ENCODE measurements at places on chromosomes 13 and 19. TPM values are rescaled to one million over a fixed set of nuclear protein-coding genes. Genes with fewer than 3 reads are reported as not detected.
A peak's percentile ranks its signal among the peaks of the same experiment; 100 is the strongest.

- DNase-seq, result peak; percentile 65
Observed at GRCh38 chr13:114068656-114069318, 63.6 kb downstream of the RASA3 start.

DNA sequence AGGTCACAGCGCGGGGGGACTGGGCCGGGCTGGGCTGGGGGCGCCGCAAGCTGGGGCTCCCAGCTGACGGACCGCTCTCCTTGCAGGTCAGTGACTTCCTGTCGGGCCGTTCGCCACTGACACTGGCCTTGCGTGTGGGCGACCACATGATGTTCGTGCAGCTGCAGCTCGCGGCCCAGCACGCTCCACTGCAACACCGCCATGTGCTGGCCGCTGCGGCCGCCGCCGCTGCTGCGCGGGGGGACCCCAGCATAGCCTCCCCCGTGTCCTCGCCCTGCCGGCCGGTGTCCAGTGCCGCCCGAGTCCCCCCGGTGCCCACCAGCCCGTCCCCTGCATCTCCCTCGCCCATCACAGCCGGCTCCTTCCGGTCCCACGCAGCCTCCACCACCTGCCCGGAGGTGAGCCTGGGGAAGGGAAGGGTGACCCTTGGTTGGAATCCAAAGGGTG lies 5.7 kb downstream of the MIDN start:
- DNase-seq, result peak; percentile 82

The ARHGAP33 gene
- total RNA-seq, result 5.0 TPM

DNA sequence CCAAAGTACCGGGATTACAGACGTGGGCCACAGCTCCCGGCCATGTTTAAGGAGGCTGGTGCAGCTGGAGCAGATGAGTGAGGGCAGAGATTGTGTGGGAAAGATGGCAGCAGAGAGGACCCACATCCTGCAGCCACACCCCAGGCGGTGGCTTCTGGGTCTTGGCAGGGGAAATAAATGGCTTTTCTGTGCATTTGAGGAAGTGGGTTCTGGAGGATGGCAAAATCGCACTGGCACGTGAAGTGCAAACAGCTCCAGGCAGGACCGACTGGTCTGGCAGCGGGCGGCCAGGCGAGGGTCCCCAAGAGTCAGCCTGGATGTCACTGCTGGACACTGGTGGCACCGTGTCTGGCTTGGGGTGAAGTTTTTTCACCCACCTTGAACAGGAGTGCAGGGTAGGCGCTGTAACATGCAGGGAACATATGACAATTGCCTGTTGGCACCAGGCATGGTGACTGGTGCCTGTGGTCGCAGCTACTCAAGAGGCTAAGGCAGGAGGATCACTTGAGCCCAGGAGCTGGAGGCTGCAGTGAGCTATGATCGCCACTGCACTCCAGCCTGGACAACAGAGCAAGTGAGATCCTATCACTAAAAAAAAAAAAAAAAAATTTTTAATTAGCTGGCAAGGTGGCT lies 8.4 kb downstream of the B3GNT3 start:
- peak; percentile 24 for DNase-seq

The KIR2DL4 gene
- total RNA-seq, result not detected

The EID2 gene
- 17.1 TPM for total RNA-seq

The RNASEH2A gene
- 99.1 TPM for total RNA-seq

The COL4A2 gene
- total RNA-seq, result 212 TPM

DNA sequence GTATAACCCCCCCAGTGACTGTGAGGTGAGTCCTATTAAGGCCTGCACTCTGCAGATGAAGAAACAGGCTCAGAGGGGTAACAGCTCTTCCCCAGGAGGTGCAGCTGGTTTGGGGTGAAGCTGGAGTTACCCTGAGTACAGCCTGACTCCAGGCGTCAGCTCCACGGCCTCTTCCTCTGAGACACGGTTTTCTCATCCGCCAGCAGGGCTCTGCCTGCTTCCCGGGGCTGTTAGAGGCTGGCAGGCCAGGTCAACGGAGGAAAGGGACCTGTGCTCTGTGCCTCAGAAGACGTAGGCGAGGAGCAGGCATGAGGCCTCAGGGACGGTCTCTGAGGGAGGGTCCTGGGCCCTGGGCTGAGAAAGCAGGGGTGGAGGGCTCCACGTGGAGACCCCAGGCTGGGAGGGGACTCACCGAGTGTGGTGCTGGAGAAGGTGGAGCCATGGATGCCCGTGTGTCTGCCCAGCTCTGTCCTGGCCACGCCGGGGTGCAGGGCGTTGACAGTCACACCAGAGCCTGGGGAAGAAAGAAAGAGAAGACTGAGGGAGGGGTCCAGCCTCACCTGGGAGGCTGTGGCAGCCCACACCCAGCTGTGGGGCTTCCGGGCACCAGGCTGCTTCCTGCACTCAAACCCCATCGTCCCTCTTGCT lies 9.0 kb upstream of the GP6 start:
- no peak for DNase-seq

The MISP3 gene
- total RNA-seq, result 6.7 TPM

- DNase-seq, result no peak
Observed at GRCh38 chr13:96958286-96958891, 35.9 kb downstream of the OXGR1 start.

The MAP4K1 gene
- 0.39 TPM for total RNA-seq

- DNase-seq, result no peak
Observed at GRCh38 chr19:8441725-8442544, 2.8 kb upstream of the HNRNPM start.

The RETN gene
- not detected for total RNA-seq

DNA sequence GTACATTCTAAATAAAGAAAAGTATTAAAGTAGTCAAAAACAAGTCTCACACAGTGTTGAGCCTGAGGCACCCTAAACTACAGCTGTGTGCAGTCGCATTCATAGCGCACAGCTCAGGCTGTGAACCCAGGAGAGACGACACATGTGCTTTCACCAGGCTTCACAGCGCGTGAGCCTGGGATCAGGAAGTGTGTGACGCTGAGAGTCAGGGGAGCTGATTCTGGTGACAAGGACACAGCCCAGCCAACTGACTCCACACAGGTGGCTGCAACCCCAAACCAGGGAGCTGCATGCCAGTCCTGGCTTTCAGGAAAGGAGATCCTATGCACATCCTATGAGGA lies 41.6 kb downstream of the COL4A1 start:
- DNase-seq, result no peak

The TLE5 gene
- total RNA-seq, result 178 TPM

DNA sequence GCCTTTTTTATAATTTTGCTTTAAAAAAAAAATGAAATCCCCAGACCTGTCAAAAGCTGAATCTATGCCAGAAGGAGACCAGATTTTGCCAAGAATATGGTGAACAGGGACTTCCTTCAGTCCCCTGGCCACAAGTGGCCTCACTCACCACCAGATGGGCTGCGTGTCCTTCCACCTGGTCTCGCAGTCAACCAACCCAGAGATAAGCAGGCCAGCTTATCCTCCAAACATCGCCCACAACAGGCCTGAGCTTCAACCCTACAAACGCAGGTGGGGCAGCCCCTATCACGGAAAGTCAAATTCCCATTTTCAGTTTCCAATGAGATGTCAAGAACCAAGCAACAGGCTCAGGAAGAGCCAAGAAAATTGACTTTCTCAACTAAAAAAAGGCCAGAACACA lies 30.5 kb downstream of the STK24 start:
- no peak for DNase-seq

The PCP2 gene
- not detected for total RNA-seq
